ENCODE measurements at places on chromosomes 5 and 9.

- DNase-seq, result no peak
Measured at GRCh38 chr5:180095545-180095944, 24.0 kb upstream of the RNF130 start.

- no peak for DNase-seq
Measured at GRCh38 chr9:131112374-131113154, 12.8 kb upstream of the NUP214 start.

GRCh38 chr9:93068956-93069355, 10.5 kb downstream of the SUSD3 start:
- DNase-seq, result no peak

DNA sequence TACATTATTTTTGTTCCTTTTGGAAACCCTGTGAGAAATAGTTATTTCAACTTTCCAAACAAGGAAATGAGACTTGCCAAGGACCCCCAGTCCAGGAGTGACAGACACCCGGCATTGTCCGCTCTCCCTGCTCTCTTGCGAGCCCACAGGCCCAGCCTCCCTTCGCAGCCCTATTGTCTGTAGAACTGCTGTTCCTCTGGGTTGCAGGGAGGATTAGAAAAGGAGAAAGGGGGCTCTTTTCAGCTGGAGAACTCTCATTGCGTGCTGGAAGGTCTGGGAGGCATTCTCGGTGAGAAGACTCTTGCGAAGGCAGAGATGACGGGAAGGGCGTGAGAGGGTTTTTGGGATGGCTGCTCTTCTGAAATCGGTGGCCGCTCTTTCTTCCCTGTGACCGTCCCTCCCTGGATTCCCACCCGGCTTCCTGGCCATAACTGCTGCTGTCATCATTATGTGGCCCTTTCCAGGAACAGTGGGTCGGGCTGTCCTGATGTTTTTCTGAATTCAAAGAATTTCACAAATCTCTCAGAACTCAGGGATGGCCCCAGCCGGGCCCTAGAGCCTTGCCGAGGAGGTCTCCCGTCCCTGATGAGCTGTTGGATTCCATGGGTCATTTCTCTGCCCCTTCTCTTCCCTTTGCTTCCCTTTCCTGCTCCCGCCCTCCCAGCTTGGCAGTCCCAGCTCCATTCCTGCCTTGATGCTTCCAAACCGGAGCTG, 29.8 kb downstream of the STC2 start:
- no peak for DNase-seq

DNA sequence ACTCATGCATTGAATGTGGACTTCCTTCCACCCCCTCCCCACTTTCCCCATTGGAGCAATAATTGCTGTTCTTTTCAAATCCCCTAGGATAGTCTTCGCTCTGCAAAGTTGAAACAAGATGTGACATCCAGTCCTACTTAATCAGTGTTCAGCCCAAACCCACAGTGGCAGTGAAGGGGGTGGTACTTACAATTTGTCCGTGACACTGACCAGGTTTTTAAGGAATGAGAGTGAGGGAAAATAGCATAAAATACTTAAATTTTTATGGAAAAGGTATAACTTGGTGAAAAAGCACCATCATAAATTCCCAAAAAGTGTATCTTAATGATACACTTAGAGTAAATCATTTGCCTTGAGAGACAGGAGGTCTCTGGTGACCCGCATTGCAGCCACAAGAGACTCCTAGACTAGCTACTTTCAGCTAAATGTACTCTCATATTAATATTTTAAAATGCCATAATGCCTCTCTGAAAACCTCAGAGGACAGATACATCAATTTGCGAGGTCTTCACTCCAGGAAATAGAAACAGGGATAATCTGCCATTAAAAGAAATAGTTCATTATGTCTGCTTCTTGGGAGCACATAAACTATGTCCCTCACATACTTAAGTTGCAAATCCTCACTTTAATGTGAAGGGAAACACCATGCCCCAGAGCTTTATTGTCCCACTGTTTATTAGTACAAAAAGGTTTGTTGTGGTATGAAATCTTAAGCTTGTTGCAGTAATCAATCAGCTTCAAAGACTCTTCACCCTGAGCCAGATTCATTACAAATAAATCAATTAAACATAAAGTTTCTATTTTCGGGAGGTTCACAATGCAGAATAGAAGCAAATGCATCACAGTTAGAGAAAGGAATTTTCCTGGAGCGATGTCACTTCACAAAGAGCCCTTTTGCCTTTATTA, 343.6 kb upstream of the ISL1 start:
- DNase-seq, result no peak

DNA sequence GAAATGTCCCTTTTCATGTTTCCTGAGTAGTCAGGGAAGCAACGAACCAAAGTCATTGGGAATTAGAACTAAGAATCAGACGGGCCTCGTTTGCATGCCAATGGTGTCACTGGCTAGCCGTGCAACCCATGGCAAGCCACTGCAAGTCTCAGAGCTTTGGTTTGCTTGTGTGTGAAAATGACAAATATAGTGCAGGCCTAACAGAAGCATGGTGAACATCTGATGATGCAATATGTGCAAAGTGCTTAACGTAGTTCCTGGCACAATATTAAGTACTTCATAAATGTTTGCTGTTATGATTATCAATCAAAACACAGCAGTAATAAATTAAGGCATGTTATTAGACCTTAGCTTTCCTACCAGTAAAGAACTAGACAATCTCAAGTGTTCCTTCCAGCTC, 118.0 kb upstream of the TRIM32 start:
- no peak for DNase-seq
